Fibroblast of gingiva (primary cell): ENCODE measurements at places on chromosomes 5 and 9.

DNA sequence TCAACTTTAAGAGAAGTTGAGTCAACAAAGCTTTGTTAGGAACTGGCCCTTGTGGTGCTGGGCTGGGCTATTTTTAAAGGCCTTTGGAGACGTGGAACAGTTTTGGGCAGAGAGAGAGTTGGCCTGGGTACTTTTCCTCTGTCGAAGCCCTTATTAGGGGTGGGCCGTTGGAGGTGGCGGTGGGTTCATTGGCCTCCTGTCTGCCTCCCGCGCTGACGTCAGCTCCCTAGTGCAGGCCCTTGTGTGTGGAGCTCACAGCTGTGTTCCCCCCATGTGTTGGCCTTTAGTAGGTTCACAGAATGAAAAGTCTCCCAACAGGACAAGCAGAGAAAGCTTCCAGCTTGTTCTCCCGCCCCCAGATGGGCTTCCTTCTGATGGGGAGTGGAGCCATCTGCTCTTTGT is 2.7 kb downstream of the NCS1 start:
- no peak for DNase-seq

DNA sequence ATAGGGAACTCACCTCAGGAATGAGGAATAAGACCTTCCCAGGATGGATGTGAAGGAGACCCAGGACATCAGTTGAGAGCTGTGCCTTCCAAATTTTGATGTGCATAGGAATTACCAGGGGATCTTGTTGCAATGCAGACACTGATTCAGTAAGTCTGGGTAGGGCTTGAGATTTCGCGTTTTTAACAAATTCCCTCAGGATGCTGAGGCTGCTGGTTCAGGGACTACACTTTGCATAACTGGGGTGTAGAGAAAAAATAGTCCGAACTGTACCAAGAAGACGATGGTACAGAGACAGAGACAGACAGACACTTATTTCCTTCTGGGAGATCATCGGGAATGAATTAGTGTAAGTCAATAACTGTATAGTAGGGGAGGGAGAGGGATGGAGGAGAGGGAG is 82.3 kb upstream of the FREM1 start:
- no peak for DNase-seq

- DNase-seq = peak; percentile 57
These were observed 488.0 kb downstream of the PRELID2 start for GRCh38 chr5:145347026-145347616.

GRCh38 chr5:97021416-97021815 is 85.5 kb downstream of the LNPEP start:
- no peak for DNase-seq

DNA sequence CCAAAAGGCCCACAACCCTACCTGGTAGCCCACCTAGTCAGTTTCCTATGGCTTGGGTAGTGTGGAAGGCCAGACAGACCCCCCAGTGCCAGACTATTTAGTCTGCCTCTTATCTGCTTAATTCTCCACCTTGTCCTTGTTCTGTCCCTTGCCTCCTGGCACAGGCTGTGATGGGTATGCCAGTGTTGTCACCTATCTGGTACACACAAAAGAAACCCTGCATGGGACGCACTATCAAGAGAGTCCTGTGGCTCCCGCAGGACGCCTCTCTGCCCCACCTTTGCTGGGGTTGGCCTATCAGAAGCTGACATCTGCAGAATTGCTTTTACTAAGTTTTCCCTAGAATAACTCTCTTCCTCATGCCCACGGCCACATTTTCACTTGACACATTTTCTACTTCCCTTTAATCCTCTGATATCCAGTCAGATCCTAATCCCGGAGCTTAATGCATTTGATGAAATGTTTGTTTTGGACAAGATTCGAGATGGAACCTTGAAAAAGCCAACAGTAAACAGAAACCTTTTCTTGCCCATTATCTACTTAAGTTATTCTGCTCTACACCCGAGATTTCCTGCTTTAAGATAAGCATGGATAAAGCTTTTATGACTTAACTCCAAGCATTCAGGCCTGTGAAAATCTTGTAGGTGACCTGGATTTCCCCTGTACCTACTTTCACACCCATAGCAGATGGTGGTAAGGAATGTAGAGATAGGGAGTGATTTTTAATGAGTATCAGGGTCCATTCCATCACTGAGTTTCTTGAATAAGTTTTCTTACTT is 468.5 kb downstream of the ZNF608 start:
- no peak for DNase-seq

GRCh38 chr5:123786411-123786810 is 274.4 kb downstream of the CSNK1G3 start:
- DNase-seq = no peak

DNA sequence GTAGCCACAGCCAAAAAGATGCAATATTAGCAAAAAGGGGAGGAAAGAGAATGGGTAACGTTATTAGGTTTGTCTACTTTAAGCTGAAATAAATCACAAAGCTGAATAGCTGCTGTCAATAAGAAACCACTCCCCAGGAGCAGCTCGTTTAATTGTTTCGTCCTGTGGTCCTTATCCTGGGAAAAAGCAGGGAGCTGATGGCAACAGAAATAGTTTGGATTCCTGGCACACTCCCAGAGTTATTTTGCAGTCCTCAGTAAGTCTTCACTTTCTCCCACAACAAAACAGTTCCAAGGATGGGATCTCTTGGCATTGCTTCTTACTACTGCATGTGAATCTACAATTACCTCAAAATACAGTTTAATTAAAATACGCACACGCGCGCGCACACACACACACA is 28.8 kb downstream of the FRMD3 start:
- peak; percentile 63 for DNase-seq
